ENCODE measurements at places on chromosomes 2 and 18. TPM values are rescaled to one million over a fixed set of nuclear protein-coding genes. Genes with fewer than 3 reads are reported as not detected.

Gene TMEM163
- 17.8 TPM for total RNA-seq

GRCh38 chr2:128628206-128628605, 309.5 kb upstream of the HS6ST1 start:
- H3K27ac ChIP-seq, result no peak overlapping the region
- no peaks in the 10 kb centered on the region for H3K36me3 ChIP-seq
- H3K4me1 ChIP-seq, result no peaks in the 10 kb centered on the region
- no peaks in the 10 kb centered on the region for H3K27me3 ChIP-seq

- no peak overlapping the region for H3K27ac ChIP-seq
- H3K36me3 ChIP-seq, result no peaks in the 10 kb centered on the region
- H3K4me1 ChIP-seq, result peaks cover 2% of the 10 kb centered on the region
- no peaks in the 10 kb centered on the region for H3K27me3 ChIP-seq
- no peak for DNase-seq
These were observed 502.2 kb downstream of the NRXN1 start for GRCh38 chr2:50529600-50530218.

GRCh38 chr18:33757037-33757436, 179.0 kb downstream of the ASXL3 start:
- no peaks in the 10 kb centered on the region for H3K36me3 ChIP-seq
- H3K4me1 ChIP-seq, result peaks cover 5% of the 10 kb centered on the region
- no peak for DNase-seq
- H3K27ac ChIP-seq, result no peak overlapping the region
- H3K4me3 ChIP-seq, result no peak overlapping the region

- H3K36me3 ChIP-seq, result no peaks in the 10 kb centered on the region
- no peak overlapping the region for H3K4me3 ChIP-seq
- no peaks in the 10 kb centered on the region for H3K4me1 ChIP-seq
- H3K27ac ChIP-seq, result no peak overlapping the region
- no peak for DNase-seq
- H3K27me3 ChIP-seq, result no peaks in the 10 kb centered on the region
These were observed 28.7 kb upstream of the LYPD6B start for GRCh38 chr2:149009576-149010461.

GRCh38 chr2:201696151-201696659, 2.2 kb downstream of the MPP4 start:
- H3K4me3 ChIP-seq, result no peak overlapping the region
- no peaks in the 10 kb centered on the region for H3K27me3 ChIP-seq
- no peaks in the 10 kb centered on the region for H3K4me1 ChIP-seq
- DNase-seq, result no peak
- H3K36me3 ChIP-seq, result no peaks in the 10 kb centered on the region

- no peak overlapping the region for H3K27ac ChIP-seq
- no peak overlapping the region for H3K4me3 ChIP-seq
- no peaks in the 10 kb centered on the region for H3K27me3 ChIP-seq
- H3K4me1 ChIP-seq, result no peaks in the 10 kb centered on the region
- H3K36me3 ChIP-seq, result no peaks in the 10 kb centered on the region
- DNase-seq, result no peak
These were observed 15.6 kb downstream of the ARL4C start for GRCh38 chr2:234481301-234481700.

DNA sequence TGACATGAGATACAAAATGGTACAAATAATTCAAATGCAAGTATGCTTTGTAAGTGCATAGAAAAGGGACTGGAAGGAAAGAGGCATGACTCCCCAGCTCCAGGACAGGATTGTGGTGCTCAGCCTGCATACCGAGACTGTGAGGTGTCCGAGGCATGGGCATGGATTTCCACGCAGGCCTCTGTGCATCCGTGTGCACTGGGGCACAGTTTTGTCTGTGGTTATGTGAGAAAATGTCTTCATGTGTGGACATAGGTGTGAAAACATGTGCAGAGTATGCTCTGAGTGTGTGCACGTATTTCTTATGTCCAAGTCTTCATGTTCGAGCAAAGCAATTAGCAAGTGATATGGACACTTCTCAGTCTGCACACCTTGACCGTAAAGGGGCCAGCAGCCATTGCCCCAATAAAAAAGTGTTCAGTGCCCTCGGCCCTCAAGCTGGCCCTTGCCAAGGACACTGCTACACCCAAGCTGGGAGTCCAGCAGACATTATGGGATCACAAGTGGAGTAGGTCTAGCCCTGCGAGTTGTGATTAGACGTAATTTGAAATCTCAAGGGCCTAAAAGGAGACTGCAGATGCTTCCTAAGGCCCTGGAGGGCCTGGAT, 120.7 kb downstream of the CYP26B1 start:
- no peaks in the 10 kb centered on the region for H3K4me1 ChIP-seq
- no peak overlapping the region for H3K4me3 ChIP-seq
- no peak for DNase-seq
- H3K36me3 ChIP-seq, result no peaks in the 10 kb centered on the region
- H3K27me3 ChIP-seq, result no peaks in the 10 kb centered on the region

DNA sequence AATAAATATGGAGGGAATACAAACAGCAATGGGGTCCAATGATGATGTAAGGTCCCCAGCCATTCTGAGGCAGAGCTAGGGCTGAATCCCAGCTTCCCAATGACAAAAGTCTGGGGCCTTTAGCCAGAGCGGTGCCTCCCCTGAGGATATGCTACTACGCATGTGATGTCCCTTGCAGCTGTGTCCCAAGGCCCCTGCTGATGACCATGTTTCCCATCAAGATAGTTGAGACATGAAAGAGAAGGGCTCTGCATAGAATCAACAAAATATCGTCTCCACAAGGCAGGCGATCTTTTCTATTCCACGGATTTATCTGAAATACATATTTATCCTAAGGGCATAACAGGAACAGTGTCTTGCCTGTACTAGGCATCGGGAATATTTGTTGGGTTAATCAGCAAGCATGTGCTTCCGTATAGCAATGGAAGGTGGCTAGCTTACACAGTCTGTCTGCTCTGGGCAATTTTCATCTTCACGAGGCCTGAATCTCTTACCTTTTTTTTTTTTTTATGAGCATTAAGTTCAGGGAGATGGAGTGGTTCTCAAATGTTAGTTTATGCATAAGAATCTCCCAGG, 284.6 kb downstream of the CNTNAP5 start:
- DNase-seq, result no peak
- no peaks in the 10 kb centered on the region for H3K4me1 ChIP-seq
- no peaks in the 10 kb centered on the region for H3K36me3 ChIP-seq
- no peaks in the 10 kb centered on the region for H3K27me3 ChIP-seq

GRCh38 chr2:103805746-103806145, 1043.9 kb downstream of the TMEM182 start:
- no peaks in the 10 kb centered on the region for H3K4me1 ChIP-seq
- no peak overlapping the region for H3K4me3 ChIP-seq
- no peak overlapping the region for H3K27ac ChIP-seq
- DNase-seq, result no peak

- no peak for DNase-seq
- no peak overlapping the region for H3K4me3 ChIP-seq
- H3K27ac ChIP-seq, result no peak overlapping the region
- no peaks in the 10 kb centered on the region for H3K27me3 ChIP-seq
- H3K4me1 ChIP-seq, result peaks cover 4% of the 10 kb centered on the region
These were observed 1.1 kb downstream of the PTH2R start for GRCh38 chr2:208407667-208408066.

Gene FOSL2
- 39.1 TPM for total RNA-seq

Gene NR4A2
- 2.1 TPM for total RNA-seq

Gene MOGAT1
- not detected for total RNA-seq

Gene GYPC
- 19.0 TPM for total RNA-seq

DNA sequence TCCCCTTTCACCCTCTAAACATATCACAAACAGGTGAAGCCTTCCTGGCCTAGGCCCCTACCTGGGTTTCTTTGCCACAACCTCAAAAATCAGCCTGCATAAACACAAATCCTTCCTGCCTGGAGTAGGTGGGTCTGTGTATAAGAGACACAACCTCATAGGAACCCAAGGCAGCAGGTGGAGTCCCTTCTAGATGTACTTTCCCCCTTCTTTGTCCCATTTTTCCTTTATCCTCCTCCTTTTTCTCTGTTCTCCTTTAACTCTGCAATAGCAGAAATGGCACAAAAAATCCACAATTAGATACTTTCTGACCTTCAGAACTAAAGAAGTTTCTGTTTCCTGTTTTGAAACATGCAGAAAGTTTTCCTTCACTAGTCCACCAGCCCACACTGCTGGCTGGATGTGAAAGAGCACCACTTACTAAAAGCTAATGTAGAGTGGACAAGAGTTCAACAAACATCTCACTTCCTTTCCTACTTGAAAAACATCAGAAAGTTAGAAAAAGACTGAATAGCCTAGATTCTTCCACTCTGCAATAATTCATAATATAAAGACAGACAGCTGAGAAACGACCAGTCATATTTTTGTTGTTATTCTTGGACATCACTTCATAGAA, 11.2 kb downstream of the SLC40A1 start:
- no peak for DNase-seq
- peaks cover 63% of the 10 kb centered on the region for H3K36me3 ChIP-seq
- H3K27me3 ChIP-seq, result no peaks in the 10 kb centered on the region
- peak overlapping the region; percentile 3 for H3K27ac ChIP-seq
- H3K4me1 ChIP-seq, result peaks cover 5% of the 10 kb centered on the region

DNA sequence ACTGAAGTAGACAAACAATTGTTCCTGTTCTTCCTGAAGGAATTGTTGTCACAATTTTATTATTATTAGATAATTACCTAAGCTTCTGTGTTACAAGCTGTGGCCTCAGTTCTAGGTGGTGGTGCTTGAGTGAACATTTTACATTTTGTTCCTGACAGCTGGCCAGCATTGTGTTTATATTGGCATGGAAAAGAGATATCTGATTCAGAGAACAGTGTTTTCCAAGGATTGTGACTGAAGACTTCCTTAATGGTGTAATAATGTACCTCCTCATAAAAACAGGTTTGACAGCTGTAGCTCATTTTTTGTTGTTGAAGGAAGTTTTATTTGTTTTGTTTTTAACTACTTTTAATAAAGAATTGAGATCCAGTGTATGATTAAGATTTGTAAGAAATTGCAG, 95.2 kb downstream of the EPB41L5 start:
- H3K27me3 ChIP-seq, result no peaks in the 10 kb centered on the region
- DNase-seq, result peak; percentile 62
- H3K27ac ChIP-seq, result no peak overlapping the region
- no peak overlapping the region for H3K4me3 ChIP-seq
- H3K36me3 ChIP-seq, result no peaks in the 10 kb centered on the region

Gene CGREF1
- 1.1 TPM for total RNA-seq

DNA sequence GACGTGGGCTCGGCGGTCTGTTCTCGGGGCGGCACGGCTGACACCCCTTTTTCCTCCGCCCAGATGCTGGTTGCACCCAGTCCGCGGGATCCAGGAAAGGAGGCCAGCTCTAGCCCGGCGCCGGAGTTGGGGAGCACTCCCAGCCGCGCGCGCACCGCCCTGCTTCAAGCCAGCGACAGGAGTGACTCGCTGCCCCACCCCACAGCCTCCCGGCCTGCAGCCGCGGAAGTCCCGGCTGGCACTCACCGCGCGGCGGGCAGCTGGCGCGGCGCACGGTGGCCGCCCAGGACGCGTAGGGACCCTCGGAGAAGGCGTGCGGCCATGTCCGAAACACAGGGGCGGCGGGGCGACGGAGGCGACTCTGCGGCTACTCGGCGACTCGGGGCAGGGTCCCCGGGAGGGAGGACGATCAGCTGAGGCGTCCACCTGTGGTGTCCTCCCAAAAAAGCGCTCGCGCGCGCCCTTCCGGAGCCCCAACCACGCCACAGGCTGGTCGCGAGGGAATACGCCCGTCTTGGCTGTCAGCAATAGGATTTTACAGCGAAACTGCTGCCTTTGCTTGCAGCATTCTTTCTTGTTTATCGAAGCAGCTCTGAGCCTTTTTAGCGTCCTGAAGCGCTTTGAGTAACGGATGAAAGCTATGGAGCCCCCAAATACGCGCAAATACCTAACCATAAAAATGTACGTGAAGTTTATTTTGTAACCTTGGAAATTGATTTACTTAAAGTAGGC, at the start of gene ACADL:
ACADL (minus strand) TSS at position 507 of the 732 bp plus-strand sequence; CDS start at position 323, 184 bp downstream.
- no peaks in the 10 kb centered on the region for H3K36me3 ChIP-seq
- H3K27me3 ChIP-seq, result no peaks in the 10 kb centered on the region
- H3K27ac ChIP-seq, result peak within 1 kb of the TSS; percentile 98

Gene SPTBN1
- total RNA-seq, result 87.3 TPM

GRCh38 chr2:176780348-176780747, 432.2 kb upstream of the HNRNPA3 start:
- no peak for DNase-seq
- H3K27me3 ChIP-seq, result no peaks in the 10 kb centered on the region
- no peaks in the 10 kb centered on the region for H3K4me1 ChIP-seq
- no peaks in the 10 kb centered on the region for H3K36me3 ChIP-seq
- H3K4me3 ChIP-seq, result no peak overlapping the region
- H3K27ac ChIP-seq, result no peak overlapping the region

GRCh38 chr2:172256886-172257285, 154.2 kb upstream of the DLX2 start:
- peaks cover 4% of the 10 kb centered on the region for H3K4me1 ChIP-seq
- H3K4me3 ChIP-seq, result no peak overlapping the region

Gene FOXD4L1
- not detected for total RNA-seq

Gene ERMN
- total RNA-seq, result not detected

DNA sequence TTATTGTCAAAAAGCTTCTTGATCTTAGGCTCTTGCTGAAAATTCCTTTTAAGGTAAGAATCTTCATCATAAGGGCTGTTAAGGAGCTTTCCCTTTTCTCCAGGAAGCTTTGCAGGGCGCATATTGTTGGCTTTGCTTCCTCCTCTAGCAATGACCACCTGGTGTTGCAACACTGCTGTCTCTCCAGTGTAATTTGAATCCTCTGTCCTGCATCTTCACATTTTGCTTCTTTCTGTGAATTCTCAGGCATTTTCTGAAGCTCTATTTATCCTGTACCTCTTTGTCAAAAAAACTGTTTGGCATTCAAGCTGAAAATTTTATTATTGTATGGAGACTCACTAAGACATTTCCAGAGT, 533.1 kb upstream of the CHAC2 start:
- H3K4me3 ChIP-seq, result no peak overlapping the region
- H3K27me3 ChIP-seq, result no peaks in the 10 kb centered on the region
- DNase-seq, result no peak

GRCh38 chr2:159108181-159108893, 139.9 kb downstream of the TANC1 start:
- no peaks in the 10 kb centered on the region for H3K4me1 ChIP-seq
- H3K36me3 ChIP-seq, result no peaks in the 10 kb centered on the region
- no peak for DNase-seq
- no peaks in the 10 kb centered on the region for H3K27me3 ChIP-seq

DNA sequence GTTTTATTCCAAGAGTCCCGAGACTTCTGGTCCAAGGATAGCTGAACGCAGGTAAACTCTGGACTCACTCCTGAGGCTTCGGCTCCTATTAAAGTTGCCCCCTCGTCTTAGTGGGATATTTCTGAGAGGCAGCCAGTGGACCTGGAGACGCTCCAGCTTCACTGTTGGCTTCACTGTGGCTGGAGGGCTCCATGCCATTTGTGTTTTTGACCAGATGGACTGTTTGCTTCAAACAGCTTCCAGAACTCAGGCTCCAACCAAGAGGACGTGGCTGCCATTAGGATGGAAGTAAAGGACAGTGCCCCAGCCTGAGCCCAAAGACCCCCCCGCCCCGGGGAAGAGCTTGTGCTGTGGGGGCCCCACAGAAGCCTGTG, 94.4 kb upstream of the LDAH start:
- no peaks in the 10 kb centered on the region for H3K4me1 ChIP-seq
- no peak for DNase-seq
- no peak overlapping the region for H3K4me3 ChIP-seq
- no peaks in the 10 kb centered on the region for H3K36me3 ChIP-seq
- no peaks in the 10 kb centered on the region for H3K27me3 ChIP-seq
- H3K27ac ChIP-seq, result no peak overlapping the region

Measured in pancreas (tissue), 10 donors.